ENCODE measurements at places on chromosomes 11 and 22.
A peak's percentile ranks its signal among the peaks of the same experiment; 100 is the strongest.

DNA sequence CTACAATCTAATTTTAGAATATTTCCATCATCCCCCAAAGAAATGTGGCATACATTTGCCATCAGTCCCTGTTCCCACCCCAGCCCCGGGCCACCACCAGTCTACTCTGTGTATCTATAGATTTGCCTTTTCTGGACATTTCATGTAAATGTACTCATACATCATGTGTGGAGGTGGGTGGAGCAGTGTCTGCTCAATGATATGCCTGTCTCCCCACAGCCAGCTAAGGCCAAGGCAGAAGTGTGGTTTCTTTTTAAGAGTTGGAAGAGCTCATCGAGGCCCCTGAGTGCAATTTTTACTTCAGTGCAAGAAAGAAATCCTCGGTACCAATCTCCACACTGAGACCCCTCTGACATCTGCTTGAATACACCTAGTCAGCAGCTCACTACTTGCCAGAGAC is 80.5 kb downstream of the TP53I11 start:
- no peak for DNase-seq

DNA sequence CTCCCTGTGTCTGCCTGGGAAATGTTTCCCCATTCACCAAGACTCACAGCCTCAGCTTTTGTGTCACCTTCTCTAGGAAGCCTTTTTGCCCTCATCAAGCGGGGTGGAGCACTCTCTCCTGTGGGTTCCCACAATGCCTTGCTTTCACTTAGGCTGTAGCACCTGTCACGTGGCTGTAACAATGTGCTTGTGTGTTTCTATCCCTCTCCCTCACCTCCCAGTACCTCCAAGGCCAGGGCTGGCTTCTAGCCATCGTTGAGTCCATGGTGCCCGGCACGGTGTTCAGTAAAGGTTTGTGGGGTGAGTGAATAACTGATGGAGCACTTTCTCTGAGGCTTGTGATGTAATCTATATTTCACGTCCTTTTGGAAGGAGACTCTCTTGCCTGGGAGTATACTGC is 153.2 kb downstream of the TTC17 start:
- DNase-seq, result no peak

DNA sequence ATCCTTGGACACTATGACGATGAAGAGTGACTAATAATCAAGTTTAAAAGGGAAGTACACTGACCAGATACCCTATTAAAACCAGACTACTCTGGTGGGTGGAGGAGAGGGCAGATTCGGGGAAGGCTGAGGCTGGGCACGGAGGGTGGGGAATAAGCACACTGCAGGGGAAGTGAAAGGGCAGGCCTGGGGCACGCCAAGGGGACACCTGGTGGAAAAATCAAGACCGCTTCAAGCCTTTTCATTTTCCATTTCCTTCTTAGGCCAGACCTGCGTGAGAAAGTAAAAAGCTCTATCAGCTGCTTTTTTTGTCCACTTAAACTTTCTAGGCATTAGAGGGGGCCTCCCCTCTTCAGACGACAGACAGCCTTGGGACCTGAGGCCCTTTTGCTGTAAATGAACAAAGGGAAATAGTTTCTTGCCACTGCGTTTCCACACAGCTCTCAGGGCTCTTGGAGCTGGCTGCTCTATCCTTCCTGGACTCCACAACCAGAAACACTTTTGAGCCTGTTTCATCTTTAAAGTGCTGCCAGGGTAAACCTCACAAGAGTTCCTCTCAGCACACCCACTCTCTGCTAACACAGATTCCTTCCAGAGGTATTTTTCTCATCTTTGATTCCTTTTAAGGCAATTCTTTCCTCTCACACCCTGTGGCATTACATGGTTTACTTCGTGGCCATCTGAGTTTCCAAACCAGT is 25.0 kb upstream of the SERPIND1 start:
- no peak for DNase-seq

DNA sequence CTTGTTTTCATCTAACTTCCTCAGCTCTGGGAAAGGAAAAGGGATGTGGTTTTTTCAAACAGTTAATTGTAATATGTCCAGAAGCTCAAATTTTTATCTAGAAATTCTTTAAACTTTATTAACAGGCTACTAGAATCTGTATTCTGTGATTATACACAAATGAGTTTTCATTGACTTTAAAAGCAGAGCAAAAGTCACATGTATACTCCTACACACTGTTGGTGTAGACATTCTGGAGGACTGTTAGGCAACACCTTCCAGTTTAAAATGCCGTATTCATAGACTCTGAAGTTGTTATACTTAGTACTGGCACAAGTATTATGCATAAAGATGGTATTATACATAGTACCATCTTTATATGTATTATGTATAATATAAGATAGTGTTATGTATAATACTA is 64.9 kb downstream of the SPECC1L start:
- DNase-seq, result no peak

DNA sequence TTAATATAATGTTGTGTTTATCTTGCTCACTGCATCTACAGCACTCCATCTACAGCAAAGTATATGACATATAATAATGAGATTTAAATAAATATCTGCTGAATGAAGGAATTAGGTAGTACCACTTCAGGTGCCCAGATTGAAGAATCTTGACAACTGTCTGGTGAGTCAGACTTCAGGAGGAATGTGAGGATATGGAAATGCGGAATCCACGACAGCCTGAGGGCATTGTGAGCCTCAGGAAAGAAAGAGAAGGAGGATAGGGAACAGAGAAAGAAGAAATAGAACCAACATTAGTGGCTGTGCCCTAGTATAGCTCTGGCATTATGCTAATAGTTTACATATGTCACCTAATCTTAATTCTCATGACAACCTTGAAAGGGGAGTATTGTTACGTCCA is 304.4 kb downstream of the AASDHPPT start:
- no peak for DNase-seq

- peak; percentile 42 for DNase-seq
Observed at GRCh38 chr22:38505541-38506117, 482 bp downstream of the DDX17 start.

GRCh38 chr22:39896313-39896996 is 2.9 kb upstream of the ENTHD1 start:
- DNase-seq, result no peak

DNA sequence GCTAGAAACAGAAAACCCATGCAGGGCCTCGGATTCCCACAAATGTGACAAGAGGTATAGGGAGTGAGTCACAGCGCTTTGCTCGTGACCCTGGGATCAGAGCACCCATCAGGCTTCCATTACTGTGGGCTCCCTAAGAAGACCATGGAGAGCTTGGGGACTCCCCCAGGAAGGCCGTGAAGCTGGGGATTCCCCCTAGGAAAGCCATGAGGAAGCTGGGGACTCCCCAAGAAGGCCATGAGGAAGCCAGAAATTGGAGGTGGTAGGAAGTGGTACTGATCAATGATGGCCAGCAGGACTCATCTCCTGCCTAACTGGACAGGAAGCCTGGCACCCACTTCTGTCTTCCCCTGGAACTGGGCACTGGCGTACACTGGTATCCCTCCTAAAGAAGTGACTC is 10.1 kb upstream of the DCPS start:
- DNase-seq, result no peak

DNA sequence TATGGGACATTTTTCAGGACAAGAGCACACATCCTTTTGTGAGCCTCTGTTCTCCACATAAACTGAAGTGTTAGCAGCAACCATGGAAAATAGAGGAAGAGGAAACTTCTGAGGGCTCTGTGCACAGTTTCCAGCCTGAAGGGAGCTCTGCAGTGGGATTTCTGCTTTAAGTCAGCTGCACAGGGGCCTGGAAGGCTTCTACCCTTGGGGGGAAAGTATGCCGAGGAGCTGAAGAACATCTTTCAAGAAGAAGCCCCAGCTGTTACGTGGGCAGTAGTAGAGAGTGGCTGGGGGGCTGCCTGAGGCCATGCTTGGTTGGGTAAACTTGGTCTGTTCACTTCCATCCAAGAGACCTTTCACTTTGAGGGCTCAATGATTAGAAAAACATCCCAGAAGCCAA is 82.7 kb upstream of the EED start:
- no peak for DNase-seq

DNA sequence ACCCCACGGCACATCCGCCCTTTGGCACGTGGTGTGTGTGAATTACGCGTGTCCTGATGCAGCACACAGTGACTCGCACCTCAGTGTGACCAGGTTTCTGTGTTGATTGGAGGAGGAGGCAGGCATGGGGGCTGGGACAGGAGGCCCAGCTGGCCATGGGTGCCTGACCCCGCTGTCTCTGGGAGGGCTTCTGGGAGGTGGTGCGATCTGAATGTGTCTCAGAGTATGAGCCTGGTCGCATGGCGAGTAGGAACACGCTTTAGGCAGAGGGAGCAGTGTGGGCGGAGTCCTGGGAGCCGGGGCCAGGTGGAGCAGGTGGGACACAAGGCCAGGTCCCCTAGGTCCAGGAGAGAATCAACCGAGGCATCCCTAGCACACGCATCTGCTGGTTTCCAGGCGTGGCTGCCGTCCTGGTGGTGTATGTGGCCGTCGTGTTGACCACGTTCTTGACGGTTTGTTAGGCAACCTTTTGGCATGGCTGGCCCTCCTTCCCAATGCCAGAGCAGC is 5.7 kb downstream of the GRAMD4 start:
- DNase-seq, result no peak

DNA sequence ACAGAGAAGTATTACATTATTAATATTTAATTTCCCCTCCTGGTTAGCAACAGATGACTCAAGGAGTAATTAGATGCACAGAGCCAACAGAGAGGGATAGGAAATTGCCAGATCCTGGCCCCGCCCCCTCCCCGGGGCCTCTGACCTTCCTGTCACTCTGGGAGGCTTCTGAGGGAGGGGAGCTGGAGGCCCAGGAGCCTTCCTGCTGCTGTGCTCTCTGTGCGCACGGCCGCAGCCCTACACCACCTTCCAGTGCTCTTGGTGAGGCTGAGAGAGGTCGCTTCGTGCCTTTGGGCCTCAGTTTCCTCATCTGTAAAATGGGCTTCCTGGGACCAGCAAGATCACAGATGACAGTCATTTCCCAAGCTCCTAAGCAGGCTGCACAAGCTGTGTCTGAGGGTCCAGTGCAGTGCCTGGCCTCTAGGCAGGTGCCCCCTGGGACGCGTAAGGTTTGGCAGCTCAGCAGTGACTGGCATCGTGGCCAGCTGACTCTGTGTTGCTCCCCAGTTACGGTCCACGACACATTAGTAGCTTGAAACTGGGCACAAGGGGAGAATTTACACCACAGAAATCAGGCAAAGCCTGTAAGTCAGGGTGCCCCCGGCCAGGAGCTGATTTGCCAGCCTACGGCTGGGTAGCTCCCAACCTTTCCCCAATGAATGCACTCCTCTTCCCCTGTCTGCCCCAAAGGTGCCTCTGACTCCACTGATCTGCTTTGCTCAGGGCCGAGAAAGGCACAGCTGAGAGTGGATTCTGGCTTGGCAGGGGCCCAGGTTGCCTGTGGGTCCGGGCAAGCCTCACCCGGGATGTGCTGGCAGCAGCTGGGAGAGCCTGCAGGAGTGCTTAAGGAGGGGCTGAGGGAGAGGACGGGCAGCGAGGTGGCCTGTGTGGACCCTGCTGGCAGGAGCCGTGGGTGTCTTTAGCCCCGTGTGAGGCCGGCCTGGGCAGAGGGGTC is 2.3 kb downstream of the ADORA2A start:
- peak; percentile 40 for DNase-seq

DNA sequence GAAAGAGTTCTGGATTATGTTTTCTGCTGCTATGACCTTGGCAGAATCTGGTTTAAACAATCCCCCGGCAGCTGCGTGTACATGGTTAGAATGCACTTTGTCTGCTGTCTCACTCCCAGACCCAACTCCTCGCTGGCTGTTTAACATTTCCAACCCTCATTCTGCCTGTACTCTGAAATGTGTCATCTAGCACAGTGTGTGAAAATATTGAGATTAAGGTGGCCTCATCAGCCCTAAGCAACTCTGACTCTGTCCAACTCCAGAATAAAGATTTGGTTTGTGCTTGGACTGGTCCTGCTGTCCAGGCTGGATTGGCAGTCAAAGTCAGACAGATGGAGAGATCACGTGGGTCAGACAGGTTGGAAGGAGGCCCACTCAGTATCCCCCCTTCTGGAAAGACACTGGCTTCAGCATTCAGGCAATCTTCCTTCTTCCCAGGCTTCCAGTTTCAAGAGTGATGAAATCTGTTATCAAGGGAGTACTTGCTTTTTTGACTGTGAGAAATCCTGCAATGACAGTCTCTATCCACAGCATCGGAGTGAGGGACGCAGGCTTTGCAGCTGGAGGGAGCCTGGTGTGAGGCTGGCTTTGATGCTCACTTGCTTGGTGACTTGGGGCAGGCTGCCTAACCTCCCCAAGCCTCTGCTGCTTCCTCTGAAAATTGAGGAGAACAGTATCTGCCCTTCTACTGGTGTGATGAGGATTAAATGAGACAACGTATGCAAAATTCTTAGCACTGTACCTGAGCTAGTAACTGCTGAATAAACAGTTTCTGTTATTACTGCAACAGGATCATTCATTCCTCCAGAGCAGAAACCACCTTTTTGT is 29.8 kb downstream of the ABTB2 start:
- no peak for DNase-seq

DNA sequence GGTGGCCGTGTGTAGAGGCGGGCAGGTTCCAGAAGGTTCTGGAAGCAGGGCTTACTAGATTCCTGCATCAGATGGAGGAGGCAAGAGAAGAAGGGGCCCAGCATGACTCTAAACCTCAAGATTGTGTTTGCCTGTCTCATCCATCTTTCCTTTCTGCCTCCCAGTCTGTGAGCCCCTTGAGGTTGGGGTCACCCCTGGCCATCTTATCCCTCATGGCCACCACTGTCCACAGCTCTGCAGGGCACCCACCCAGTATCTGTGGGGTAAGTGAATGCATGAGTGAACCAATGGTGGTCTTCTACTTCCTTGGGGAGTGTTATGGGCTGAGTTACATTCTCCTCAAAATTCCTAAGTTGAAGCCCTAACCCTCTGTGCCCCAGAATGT is 79.3 kb downstream of the MYEOV start:
- no peak for DNase-seq

DNA sequence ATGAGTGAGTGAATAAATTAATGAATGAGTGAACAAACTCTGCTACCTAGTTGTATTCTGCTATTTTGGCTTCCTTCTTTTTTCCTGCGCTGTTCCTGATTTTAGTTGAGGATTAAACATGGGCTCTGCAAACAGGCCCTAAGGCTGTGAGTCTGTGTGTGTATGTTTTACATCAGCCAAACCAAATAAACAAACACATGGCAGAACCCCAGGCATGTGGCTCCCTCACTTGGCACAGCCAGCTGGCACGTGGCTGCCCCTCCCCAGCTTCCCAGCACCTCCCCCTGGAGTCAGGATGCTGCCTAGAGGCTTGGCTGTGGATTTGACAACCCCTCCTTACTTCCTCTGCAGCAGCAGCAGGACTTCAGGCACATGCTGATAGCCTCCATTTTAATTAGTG is 593.2 kb downstream of the INSC start:
- no peak for DNase-seq

- no peak for DNase-seq
Observed at GRCh38 chr11:27582621-27583020, 76.1 kb upstream of the LIN7C start.

DNA sequence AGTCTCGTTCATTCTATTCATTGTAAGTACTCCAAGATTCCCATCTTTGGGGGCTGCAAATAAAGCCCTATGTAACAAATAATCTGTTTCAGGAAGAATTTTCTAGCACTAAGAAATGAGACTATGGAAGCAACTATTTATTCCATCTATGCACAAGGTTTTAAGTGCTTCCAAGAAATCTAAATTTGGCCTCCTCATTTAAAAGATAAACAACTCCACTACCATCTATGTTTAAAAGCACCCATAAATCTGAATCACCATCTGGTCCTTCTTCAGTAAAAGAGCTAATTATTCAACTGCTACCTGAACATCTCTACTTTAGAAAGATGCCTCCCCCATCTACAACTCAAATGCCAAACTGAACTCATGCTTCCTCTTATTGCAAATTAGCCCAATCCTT is 547.3 kb upstream of the LRRC4C start:
- no peak for DNase-seq

- DNase-seq, result no peak
Observed at GRCh38 chr22:27748751-27749191, 52.8 kb downstream of the MN1 start.
